CD4-positive, alpha-beta T cell treated with Interleukin-17A for 1 hour (primary cell): ENCODE measurements at places on chromosomes 3 and 15.

GRCh38 chr3:98536456-98537017 lies 4.8 kb downstream of the GPR15 start:
- DNase-seq: no peak

DNA sequence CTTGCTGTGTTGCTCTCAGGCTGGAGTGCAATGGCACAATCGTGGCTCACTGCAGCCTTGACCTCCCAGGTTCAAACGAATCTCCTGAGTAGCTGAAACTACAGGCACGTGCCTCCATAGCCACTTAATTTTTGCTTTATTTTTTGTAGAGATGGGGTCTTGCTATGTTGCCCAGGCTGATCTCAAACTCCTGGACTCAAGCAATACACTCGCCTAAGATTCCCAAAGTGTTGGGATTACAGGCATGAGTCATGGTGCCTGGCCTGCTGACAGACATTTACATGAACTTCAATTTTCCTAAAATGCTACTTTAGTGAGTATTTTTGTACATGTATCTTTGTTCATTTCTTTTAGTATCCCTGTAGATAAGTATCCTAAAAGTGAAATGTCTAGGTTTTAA lies 132.3 kb downstream of the SUCLG2 start:
- DNase-seq: no peak

- DNase-seq: no peak
Measured at GRCh38 chr15:75063338-75063737, 39.9 kb downstream of the PPCDC start.

GRCh38 chr15:73930371-73930770 lies 4.1 kb downstream of the LOXL1 start:
- no peak for DNase-seq

GRCh38 chr3:120614765-120615164 lies 18.6 kb downstream of the NDUFB4 start:
- no peak for DNase-seq
